ENCODE measurements at places on chromosomes 3 and 15.

GRCh38 chr3:11407644-11408043 lies 135.4 kb downstream of the ATG7 start:
- no peak for DNase-seq

GRCh38 chr15:80179025-80179759 lies 26.4 kb downstream of the FAH start:
- DNase-seq: no peak

DNA sequence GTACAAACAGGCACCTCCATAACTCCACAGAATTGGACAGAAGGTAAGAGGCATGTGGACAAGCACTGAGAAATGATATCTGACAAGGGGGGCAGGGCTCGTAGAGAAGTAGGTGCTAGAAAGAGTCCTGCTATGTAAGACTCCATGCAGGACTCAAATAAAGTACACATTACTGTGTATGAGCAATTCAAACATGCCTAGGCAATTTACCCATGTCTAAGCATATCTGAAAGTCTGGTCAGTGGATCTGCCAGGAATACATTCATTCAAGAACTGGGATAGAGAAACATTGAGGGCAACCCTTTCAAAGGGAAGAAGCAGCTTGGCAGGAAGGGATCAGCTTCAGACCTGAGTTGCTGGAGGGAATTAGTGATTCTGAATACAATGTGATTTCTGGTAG lies 174.1 kb upstream of the MCTP2 start:
- no peak for DNase-seq

DNA sequence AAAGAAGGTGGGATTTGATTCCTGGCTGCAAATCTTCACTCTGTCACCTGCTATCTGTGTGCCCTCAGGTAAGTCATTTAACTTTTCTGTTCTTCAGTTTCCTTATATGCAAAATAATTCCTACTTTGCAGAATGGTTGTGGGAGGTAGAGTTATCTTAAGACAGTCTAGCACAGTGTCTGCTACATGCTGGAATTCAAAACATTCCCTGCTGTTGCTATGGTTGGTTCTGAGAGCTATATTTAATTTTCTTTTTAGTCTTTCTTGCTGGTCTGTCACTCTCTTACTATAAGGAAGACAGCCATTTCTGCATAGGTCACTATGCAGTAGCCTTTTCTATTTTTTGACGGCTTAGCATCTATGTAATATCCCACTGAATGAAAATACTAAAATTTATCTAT lies 4.0 kb upstream of the ADPGK start:
- DNase-seq: no peak

DNA sequence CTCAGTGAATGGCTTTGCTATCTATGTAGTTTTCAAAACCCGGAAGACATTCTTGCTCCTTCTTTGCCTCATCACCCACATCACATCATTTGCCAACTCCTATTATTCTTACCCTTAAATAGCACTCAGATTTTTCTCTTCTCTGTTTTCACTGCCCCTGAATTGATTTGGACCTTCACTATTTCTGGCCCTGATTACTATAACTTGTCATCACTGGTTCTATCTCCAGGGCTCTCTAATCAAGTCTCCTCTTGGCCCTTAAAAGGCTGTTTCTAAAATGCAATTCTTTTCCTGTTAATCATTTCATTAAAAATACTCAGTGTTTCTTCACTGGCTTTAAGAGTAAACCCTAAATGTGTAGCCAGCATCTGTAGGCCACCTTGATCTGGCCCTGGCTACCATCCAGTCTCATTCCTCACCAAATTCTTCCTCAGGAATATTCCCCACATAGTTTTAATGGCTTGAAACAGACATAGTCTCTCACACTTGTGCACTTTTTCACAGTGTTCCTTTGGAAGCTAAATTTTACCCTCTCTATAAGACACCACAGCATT lies 437.1 kb upstream of the CBLB start:
- no peak for DNase-seq

GRCh38 chr15:33680336-33680735 lies 288.0 kb upstream of the CHRM5 start:
- no peak for DNase-seq

DNA sequence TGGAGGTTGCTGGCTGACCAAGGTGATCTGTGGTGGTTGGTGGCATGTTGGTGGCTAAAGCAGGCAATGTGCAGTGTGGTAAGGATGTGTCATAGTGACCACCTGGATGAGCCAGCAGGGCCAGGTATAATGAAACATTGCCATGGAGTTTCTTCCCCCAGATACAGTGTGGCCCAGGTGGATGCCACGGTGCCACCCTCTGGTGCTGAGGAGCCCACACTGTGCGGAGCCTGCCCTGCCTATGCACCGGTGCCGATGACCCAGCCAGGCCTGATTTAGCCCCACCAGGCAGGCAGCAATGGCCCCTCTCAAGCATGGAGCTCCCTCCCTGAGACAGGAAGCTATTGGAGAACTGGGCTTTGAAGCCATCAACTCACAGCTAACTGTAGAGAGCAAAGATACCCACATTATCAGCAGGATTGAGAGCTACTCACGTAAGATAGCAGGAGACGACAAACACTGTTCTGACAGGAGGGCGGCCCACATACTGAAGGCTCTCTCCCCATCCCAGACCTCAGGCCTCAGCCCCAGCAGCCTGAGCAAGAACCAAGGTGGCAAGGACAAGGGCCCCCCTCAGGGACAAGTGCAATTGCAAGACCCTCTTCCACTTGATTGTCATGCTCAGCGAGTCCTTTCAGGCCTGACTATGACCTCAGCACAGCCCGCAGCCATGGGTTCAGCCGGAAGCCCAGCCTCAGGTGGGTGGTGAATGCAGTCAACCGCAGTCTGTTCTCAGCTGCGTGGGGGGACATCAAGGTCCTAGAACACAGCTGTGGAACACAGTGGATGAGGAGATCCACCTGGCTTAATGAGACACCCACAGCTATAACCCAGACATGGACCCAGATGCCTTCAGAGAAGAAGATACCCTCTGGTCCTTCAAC lies 82.8 kb upstream of the CDV3 start:
- DNase-seq: no peak

- no peak for DNase-seq
Observed at GRCh38 chr3:16865335-16865734, 19.4 kb upstream of the PLCL2 start.

GRCh38 chr3:191627064-191627463 lies 166.1 kb downstream of the PYDC2 start:
- peak; percentile 5 for DNase-seq

DNA sequence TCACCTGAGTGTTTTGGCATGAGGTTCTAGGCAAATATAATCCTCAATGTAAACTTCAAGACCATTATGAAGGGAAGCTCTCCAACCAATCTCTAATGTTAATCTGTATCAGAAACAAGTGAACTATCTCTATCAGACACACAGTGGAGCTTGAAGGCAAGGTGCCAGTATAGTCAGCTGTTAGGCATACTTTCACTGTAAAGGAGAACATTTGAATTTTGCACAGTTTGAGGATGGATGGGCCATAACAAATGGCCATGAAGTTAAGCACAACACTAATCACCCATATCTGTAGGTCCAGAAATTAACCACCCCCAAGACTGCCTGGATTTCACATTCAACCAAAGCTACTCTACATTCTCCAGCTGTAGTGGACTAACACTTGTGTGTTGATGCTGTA lies 69.1 kb upstream of the LMOD3 start:
- DNase-seq: no peak

- no peak for DNase-seq
Observed at GRCh38 chr15:52480990-52481389, 47.7 kb downstream of the MYO5A start.

GRCh38 chr3:141753399-141753798 lies 9.8 kb upstream of the GRK7 start:
- DNase-seq: no peak

DNA sequence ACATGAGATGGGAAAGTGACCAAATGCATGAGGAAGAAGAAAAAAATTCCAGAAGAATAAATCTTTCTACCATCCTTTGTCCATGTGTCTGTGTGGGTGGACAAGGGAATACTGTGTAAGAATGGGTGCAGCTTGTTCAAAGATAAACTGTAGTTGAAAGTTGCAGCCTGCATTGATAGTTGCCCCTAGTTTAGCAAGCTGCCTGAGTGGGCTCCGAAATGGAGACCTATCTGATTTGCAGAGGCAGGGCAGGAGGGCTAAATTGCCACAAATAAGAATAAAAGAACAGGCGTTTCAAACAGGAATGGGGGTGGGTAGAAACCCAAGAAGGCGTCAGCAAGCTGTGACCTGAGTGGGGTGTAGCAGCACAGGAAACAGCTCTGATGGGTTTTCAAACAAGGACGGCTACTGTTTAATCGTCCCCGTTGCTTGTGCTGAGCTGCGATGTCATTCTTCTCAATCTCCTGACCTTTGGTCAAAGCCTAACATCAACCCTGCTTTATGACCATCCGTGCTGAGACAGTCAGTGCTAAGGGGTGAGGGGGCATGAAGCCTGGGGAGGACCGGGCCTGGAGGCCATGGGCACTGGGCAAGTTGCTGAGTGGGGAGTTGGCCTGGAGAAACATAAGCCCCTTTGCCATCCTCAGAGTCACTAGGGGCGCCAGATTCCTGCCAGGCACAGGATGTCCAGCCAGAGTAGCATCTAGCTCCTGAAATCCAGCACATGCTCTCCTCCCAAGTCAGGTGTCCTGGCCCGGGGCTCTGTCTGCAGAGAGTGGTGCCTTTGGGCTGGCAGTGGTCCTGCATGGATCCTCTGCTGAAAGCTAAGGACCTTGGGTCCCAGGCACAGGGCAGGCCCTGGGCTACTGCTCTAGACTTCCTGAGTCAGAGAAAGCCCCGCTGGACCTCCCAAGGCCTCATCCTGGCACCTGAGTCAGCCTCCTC lies 19.2 kb upstream of the C15orf39 start:
- DNase-seq: no peak

DNA sequence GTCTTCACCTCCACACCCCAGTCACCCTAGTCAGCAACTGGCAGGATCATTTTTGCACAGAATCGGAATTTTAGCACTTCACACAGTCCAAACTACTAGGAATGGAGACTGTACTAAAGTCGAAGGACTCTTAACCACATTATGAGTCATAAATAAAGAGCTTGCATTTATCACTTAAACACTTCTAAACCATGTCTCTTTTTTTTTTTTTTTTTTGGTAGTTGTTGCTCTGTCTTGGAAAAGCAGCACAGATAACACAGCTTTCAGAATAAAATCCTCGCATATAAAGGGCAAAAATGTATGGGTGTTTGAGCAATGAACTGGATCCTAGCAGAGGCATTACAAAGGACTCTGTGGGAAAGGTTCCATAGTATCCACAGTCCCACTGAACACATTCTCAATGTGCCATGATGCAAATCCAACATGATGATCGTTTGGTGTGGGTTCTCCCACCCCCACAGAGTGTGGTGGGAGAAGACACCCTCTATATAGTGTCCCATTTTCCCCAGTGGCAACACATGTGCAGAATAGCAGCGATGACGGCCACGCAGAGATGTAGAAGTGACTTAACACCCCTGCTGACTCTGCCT lies 47.1 kb downstream of the FOXP1 start:
- DNase-seq: no peak
